Inflammatory macrophage (primary cell): ENCODE measurements at places on chromosomes 7 and 10.

- peak; percentile 71 for DNase-seq
Observed at GRCh38 chr10:86520871-86521677, 518 bp downstream of the WAPL start.

- DNase-seq, result no peak
Observed at GRCh38 chr7:47801423-47801822, 146.8 kb downstream of the PKD1L1 start.

- peak; percentile 27 for DNase-seq
Observed at GRCh38 chr10:113853578-113854012, 287 bp downstream of the DCLRE1A start.

DNA sequence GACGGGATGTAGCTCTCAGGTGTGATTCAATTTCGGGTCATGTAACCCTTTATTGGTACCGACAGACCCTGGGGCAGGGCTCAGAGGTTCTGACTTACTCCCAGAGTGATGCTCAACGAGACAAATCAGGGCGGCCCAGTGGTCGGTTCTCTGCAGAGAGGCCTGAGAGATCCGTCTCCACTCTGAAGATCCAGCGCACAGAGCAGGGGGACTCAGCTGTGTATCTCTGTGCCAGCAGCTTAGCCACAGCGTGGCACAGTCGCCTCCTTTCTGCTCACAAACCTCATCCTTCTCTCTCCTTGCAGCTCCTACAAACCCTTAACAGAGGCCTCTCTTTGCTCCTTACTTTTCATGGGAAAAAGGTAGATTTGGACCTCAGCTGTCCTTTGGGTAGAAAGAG, 197.5 kb upstream of the PRSS58 start:
- no peak for DNase-seq

DNA sequence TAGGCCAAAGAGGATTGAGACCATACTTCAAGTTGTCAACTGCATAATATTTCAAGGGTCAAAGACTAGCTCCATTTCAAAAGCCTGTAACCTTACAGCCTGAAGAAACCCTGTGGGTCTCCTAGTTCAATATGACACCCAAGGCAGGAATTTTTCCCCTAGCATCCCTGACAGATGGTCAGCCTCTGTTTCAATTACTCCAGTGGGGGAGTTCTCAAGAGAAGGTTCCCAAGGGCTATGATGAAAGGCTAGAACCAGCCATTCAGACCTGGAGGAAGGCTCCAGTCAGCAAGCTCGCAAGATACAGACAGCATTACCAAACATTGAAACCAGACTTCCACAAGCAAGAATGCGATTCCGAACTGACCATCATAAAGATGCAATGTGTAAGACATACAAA, 1.6 kb downstream of the HTR7 start:
- DNase-seq, result no peak
